ENCODE measurements at places on chromosomes 6 and 20.
A peak's percentile ranks its signal among the peaks of the same experiment; 100 is the strongest.

GRCh38 chr20:41179961-41180360 lies 42.6 kb downstream of the PLCG1 start:
- no peak for DNase-seq

- no peak for DNase-seq
Observed at GRCh38 chr6:4649728-4650127, 126.5 kb upstream of the CDYL start.

DNA sequence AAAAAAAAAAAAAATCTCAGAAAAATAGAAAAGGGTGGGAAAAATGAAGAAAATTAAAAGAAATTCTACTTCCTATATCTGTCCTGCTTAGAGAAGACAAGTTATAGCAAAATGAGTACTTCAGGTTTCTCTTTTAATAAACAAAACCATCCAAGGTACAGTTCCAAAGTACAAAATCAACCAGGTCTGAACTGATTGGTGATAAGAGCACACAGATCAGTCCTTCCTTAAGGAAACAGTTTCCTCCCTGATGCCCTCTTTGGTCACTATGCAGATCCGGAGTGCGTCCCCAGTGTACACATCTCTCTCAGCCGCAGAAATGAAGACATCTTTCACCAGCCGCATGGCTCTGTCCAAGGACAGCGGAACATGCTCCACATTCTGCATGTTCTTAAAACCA lies 18.1 kb downstream of the PSMB1 start:
- DNase-seq = no peak

- DNase-seq = peak; percentile 83
Observed at GRCh38 chr6:170438402-170438753, 114.7 kb downstream of the PSMB1 start.

DNA sequence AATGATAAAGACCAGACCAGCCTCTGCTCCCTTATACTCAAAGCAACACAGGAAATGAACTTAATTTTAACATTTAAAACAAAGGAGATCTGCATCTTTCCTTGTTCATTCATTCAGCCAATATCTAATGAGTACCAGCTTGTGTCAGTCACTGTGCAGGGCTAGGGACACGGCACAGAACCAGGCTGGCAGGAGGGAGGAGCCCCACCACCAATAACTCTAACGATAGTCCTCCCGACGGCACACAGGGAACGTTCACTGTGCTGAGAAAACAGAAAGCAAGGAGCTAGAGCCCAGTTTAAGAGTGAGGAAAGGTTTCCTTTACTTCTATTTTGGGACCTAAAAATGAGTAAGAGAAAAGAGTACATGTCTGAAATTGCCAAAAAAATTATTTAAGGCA lies 9.9 kb downstream of the ETV7 start:
- no peak for DNase-seq

DNA sequence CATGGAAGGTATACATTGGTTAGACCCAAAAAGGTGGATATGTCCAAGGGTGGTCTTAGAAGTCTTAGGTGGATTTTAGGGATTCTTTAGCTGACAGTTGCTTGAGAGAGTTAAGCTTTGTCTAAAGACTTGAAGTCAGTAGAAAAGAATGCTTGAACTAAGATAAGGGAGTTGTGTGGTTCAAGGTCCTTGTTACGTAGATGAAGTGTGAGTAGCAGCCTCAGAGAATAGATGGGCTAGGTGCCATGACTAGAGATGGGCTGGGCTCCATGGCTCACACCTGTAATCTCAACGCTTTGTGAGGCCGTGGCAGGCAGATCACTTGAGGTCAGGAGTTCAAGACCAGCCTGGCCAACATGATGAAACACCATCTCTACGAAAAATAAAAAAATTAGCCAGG lies 1.7 kb downstream of the SHLD1 start:
- DNase-seq = no peak

- DNase-seq = no peak
Observed at GRCh38 chr20:38293491-38294065, 10.4 kb upstream of the BPI start.

DNA sequence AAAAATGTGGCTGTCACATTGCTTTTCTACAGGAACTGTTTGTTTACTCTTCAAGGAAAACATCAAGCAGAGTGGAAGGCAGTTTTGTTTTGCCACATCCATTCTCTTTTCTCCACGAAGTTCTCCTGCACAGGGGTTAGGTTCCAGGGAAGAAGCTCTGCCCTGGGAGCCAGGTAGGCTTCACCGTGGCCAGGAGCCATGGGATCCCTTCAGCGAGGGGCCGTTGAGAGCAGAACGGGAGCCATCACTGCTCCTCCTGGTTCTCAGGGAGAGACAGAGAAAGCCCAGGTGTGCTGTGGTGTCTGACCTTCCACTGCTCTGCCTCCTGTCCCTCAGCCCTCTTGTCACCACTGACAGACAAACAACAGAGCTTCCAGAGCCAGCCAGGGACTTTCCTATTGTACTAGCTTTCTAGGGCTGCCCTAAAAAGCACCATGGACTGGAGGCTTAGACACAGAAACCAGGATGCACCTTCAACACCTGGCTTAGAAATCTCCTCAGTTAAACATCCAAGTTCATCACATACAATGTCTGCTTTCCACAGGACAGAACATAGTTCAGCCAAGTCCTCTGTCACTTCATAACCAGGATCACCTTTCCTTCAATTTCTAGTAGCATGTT lies 75.6 kb upstream of the SLC22A23 start:
- no peak for DNase-seq

DNA sequence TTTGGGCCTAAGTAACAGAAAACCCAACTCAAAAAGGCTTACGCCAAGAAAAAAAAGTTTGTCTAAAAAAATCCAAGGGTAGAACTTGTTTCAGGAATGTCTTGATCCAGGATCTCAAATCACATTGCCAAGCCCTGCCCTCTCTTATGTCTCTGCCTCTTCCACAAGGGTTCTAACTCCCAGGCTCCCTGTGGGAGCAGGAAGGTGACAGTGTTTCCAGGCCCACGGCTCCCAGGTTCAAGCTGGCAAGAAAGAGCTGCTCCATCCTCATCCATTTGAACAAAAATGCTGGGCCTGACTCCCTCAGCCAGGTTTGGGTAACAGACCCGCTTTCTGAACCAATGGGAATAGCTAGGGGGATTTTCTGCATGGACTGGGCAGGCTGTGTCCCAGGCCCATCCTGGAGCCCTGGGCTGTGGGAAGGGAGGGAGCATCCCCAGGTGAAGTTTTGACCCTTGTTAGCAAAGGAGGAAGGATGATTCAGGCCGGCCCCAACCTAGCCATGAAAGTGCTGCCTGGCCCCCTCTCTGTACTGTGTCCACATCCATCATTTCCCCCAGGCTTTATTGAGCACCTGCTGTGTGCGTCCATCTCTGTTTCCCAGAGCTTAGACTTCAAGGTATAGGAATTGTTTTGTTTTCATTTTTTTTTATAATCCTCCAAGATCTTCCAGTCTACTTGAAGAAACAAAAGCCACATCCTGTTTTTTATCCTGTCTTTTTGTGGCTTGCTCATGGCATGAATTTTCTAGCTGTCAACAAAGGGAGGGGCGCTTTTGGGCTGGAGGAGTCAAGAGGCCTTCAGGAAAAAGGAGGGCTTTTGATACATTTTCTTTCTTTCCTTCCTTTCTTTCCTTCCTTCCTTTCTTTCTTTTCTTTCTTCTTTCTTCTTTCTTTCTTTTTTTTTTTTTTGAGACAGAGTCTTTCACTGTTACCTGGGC lies 159.8 kb downstream of the TFAP2C start:
- no peak for DNase-seq

- DNase-seq = no peak
Observed at GRCh38 chr6:1020133-1020532, 291.8 kb upstream of the FOXQ1 start.

- no peak for DNase-seq
Observed at GRCh38 chr6:169967687-169968086, 216.3 kb downstream of the ERMARD start.

DNA sequence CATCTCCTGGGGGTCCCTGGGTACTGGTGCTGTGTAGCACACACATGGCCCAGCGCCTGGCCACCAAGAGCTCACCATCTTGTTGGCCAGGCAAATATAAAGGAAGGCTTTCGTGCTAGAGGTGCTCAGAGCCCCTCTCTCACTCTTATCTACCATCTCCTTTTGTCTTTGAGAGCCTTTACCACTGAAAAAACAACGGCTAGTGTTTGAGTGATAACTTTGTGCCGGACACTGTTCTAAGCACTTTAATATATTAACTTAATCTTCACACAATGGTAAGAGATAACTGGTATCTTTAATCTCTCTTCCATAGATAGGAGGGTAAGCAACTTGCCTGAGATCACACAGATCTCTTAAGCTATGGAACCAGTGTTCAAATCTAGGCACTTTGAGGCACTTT lies 21.5 kb upstream of the ARHGAP18 start:
- DNase-seq = no peak

GRCh38 chr6:26554697-26555504 lies 16.7 kb downstream of the HMGN4 start:
- DNase-seq = peak; percentile 33

DNA sequence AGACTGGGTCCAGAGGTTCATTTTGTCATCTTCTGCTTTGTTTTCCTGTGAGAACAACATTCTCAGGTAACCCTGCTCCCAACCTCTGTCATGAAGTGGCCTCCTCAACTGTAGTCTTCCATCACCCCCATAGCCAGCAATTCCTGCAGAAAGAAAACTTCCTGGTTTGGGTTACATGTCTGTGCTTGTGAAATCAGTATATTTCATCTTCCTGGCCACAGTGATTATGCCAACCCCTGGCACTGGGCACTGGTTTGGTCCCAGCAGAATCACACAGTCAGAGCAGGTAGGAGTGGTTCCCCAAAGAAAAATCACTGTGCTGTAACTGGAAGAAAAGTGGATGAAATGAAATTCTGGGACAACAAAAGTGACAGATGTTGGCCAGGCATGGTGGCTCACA lies 52.5 kb downstream of the CRYBG1 start:
- DNase-seq = no peak

DNA sequence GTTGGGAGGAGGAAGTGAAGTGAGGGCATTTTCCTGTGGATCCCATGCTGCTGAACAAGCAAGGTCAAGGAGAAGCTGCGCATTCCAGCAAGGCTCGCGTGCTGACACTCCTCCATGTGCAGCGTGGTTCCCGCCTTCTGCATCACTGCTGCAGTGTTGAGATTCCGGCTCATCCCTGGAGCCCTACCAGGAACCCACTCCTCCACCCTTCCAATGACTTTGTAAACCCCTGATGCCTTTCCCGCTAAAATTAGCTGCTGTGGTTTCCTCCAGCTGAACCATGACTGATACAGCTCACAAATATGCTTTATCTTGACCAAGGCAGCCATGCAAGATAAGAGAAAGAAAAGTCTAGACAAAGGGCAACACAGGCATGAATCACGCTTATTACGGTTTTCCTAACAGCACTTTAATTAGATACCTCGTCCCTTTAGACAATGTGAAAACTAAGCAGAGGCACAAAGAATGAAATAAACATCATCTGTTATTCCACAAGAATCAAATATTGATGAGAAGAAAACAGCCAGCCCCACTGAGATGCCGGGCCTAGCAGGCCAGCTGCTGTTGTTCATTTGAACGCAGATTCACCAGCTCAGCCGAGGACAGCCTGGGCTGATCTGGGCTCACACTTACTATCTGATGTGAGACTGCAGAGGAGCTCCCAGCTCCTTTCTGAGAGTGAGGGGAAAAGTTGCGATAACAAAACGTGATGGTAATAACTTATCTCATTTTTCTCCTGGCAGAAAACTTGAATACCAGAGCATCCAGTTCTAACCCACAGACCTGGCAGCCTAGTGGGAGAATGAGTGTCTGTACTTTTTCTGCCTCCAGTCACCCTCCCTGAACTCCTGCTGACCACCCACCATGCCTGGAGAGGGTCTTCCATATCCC lies 14.2 kb upstream of the BNIP5 start:
- no peak for DNase-seq

GRCh38 chr6:45441851-45442453 lies 64.2 kb upstream of the SUPT3H start:
- no peak for DNase-seq

- DNase-seq = no peak
Observed at GRCh38 chr6:44156494-44157151, 2.0 kb upstream of the CAPN11 start.

DNA sequence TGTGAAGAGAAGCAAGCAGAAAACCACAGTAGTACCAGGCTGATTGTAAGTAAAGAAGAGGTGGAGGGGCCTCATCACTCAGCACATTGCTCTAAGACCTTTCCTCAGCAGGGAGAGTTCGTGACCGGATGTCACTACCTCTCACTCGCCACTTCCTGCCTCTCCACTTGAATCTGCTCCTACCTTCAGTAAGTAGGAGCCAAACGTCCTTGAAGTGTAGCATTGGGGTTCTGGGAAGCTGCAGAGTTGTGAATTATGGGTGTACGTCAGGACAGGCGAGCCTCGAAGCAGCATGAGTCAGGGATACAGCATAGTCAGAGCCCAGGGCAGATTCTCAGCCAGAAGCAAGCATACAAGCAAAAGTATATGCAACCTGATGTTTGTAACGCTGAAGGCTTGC lies 224.9 kb downstream of the PHACTR1 start:
- no peak for DNase-seq

- no peak for DNase-seq
Observed at GRCh38 chr6:43715056-43715788, 27.6 kb upstream of the MRPS18A start.

GRCh38 chr6:144467172-144467762 lies 182.1 kb downstream of the UTRN start:
- no peak for DNase-seq

DNA sequence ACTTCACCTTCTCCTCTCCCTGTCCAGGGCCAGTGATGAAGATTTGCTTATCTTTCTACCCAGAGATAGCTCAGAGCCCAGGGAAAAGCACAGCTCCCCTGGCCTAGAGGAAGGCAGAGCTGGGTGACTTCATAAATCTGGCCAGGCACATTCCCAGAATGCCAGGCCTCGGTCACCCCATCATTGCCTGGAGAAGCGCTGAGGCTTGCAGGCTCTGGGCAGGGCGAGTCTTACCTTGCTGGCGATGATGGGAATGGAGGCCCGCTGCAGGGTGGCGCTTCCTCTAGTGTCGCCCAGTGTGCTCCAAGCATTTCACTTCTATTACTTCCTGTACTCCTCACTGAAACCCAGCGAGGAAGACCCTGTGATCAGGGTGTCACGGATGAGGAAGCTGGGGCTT lies 60.1 kb downstream of the DAAM2 start:
- no peak for DNase-seq

DNA sequence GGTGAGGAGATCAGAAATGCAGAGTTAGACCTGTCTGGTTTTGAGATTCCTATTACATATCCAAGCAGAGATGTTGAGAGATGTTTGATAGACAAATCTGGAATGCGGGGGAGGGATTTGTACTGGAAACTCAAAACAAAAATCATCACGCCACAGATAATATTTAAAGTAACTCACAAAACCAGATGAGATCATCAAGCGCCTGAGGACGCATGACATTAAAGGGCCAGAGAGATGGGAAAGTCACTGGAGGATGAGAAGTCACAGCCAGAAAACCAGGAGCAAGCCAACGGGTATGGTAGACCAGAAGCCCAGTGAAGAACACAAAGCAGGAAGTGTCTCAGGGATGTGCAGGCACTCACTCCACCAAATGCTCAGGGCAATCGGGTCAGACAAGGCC lies 87.7 kb downstream of the DLL1 start:
- DNase-seq = no peak
